ENCODE measurements at places on chromosomes 4 and X.

DNA sequence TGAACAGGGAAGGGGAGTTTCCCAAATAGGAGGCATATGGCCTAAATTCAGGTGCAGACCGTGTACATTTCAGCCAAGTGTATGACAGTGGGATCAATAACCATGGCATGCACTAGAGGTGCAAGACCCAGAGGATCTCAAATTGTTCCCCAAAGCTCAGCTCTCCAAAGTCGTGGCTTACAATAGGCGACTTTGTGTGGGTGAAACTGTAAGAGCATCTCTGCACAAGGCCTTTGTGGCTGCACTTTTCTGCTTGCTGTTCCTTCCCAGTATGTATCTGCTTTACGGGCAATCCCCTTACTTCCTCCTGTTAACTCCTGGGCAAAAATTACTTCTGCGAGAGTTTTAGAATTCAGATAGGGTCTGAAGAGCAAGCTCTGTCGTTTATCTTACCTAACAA lies 518.3 kb upstream of the ZFP42 start:
- no peak for DNase-seq

GRCh38 chr4:142585411-142585810 lies 260.7 kb downstream of the INPP4B start:
- DNase-seq: no peak

GRCh38 chr4:140012688-140013486 lies 141.1 kb downstream of the MAML3 start:
- peak; percentile 35 for DNase-seq

- no peak for DNase-seq
Observed at GRCh38 chrX:152614791-152615190, 22.9 kb upstream of the GABRQ start.

DNA sequence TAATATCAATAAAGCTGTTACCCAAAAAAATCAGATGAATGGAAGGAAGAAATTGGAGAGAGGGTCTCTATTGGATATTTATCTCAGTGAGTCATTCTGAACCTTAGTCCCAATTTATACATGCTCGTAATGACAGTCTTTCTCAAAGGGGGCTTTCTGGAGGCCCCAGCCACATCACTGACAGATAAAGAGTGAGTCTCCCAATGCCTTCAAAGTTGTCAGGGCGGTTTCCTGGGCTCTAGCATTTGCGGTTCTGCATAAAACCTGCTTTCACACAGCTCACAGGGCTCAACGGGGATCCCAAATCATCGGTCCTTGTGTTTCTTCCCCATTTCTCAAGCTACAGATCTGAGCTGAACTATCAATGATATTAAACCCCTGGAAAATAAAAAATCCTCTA lies 17.3 kb downstream of the TCEANC start:
- DNase-seq: no peak

GRCh38 chr4:48227662-48228061 lies 42.0 kb downstream of the TEC start:
- no peak for DNase-seq

- no peak for DNase-seq
Observed at GRCh38 chr4:147108409-147108808, 162.7 kb upstream of the TTC29 start.

GRCh38 chr4:24856586-24856985 lies 56.3 kb downstream of the CCDC149 start:
- DNase-seq: no peak

- DNase-seq: no peak
Observed at GRCh38 chrX:12240491-12240890, 102.2 kb downstream of the FRMPD4 start.

GRCh38 chr4:23814996-23815660 lies 74.7 kb downstream of the PPARGC1A start:
- no peak for DNase-seq

GRCh38 chrX:37765507-37765906 lies 14.4 kb upstream of the CYBB start:
- no peak for DNase-seq

DNA sequence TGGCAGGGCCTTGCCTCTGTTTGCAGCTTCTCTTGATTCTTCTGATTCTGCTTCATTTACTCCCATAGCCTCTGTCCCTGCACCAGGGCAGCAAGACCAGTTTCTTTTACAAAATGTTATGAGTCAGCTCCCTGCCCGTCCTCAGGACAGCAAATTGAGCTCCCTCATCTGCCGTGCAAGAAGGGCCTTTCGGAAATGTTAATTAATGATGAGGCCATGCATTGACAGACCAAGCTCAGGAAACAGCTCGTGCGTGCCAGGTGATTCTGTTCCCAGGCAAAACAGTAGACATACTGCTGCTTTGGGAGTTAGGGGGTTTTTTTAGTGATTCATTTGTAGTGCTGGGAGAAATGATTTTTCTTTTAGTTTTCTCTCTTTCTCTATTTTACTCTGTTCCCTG lies 231.7 kb downstream of the FBXW7 start:
- DNase-seq: no peak

DNA sequence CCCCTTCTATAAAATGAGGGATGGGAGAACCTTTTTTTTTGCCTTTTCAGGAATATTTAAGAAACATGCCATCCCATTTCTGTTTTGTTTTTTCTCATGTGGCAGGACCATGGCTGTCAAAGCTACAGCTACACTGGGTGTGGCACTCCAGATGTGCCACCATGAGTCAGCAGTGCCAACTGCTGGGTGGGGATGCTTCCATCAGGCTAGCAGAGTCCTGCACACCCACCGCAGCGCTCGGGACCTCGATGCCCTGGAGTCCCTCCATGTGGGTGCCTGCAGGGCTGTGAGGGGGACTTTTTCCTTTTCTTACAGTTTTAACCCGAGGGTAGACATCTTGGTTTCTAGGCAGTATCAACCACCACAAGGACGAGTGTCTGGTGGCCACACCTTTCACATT lies 352.6 kb downstream of the NR3C2 start:
- no peak for DNase-seq

DNA sequence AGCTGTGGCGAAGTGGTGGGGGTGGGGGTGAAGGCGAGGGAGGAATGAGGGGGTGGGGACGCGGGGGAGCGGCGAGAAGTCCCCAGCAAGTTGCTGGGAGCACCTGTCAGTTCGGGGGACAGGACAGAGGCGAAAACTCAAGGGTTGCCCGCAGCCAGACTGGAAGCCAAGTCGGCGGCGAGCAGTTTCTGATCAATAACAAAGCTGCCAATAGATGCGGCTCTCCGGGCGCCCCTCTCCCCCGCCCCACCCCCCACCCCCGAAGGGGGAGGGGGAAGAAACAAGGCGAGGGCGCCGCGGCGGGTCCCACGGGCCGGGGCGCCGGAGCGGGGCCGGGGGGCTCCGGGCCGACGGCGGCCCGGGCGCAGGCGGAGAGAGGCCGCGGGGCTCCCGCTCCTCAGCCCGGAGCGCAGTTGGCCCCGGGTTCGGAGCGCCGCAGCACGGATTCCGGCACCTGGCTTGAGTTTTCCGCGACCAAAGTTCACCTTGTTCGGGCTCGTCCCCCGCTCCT lies 379 bp downstream of the PDGFC start:
- no peak for DNase-seq

DNA sequence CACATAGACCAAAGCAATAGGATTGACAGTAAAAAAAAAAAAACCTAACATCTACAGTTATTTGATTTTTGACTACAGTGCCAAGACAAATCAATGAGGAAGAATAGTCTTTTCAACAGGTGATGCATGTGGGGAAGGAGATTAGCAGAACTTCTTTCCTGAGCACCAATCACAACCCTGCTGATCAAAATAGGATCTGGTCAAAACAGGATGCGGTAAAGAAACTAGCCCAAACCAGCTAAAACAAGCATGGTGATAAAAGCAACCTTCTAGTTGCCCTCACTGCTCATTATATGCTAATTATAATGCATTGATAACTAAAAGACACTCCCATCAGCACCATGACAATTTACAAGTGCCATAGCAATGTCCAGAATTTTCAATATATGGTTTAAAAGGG lies 667.5 kb downstream of the GRXCR1 start:
- no peak for DNase-seq

GRCh38 chr4:119210775-119211174 lies 1.7 kb upstream of the USP53 start:
- no peak for DNase-seq

DNA sequence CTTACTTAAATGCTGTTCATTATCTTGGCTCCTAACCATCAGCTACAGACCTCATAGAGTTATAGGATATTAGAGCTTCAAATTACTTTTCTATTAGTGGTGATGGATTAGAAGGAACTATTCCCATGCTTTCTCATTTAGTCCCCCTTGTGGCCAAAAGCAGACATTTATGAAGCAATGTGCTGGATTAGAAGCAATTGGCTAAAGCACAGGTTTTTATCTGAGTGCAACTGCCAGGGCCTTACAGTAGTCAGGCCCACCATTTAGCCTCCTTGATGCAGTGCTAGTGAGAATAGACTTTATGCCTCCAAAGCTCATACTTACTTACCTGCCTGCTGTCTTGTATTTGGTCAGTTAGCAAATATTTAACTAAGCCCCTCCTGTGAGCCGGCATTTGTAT lies 93.0 kb downstream of the TSPAN7 start:
- DNase-seq: no peak

DNA sequence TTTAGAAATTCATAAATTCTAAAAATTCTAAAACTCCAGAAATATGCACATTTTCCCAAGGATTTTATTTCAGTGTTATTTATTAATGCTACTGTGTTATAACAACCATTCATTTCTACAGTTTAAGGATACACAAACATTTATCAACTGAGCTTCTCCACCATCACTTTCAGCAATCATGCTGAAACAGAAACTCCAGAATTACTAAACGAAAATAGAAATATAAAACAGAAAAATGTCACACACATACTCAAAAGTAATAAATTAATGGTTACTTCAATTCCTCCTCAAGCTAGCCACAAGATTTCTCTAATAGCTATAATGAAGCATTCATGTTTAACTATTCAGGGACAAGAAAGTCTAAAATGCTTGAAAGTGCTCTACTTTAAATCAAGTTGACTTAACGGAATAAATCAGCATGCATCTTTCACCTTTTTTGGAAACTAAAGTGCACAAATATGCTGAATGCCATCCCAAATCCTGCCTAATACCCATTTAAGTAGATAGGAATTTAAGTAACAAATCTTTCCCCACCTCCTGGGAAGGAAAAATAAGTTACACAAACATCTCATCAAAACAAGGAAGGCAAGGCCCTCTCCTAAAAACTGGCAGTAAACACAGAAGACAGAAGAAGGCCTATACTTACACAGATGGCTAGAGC lies 563 bp downstream of the FAM13A start:
- no peak for DNase-seq

DNA sequence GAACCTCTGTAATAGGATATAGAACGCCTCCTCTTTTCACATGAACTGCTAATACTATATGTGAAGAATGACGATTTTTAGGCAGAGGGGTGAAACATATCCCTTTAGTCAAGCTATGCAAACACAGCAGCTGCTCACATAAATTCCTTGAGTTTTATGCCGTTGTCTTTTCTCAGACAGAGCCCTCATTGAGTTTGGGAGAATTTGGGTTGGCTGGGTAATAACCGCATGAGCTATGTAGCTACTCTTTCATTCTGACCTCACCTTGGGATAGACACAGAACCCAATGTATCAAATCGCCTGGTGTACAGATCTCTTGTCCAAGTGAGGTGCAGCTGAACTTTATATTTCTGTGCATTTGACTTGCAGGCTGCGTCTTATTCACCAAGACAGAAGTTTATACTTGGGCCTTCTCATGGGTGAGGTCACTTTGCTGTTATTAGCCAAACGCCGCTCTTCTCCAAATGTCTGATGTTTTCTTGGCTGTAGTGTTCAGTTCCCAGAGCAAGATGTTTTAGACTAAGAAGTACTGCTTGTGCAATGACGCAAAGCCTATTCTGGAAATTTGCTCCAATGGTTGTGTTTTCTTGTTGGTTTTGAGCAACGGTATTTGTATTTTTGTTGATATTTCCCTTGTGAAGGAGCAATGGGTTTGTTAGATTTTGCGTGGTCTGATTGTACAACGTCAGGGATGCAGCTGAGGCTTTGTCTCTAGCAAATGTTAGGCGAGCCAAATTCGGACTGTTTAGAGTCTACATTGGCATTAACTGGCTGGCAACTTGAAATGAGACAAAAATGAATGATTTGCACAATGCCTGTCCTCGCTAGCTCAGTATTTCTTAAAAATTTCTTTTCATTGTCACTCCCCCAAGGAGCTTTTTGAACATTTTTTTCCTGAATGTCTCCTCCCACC lies 11.2 kb upstream of the SPARCL1 start:
- no peak for DNase-seq

DNA sequence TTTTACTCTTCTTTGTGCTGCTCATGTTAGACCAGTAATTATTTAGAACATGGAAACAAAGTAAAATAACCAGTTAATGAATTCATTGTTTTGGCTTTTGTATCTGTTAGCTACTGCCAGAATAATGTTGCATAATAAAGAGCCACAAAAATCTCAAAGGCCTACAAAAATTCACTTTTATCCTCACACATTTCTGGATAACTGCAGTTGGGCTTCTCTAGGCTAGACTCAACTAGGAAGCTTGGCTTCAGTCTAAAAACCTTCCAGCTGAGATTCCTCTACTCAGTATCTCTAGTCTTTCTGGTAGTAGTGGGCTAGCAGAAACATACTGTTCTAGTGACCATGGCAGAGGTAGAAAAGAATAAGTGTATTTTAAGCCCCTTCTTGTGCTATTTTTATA lies 73.0 kb downstream of the FAT4 start:
- no peak for DNase-seq

DNA sequence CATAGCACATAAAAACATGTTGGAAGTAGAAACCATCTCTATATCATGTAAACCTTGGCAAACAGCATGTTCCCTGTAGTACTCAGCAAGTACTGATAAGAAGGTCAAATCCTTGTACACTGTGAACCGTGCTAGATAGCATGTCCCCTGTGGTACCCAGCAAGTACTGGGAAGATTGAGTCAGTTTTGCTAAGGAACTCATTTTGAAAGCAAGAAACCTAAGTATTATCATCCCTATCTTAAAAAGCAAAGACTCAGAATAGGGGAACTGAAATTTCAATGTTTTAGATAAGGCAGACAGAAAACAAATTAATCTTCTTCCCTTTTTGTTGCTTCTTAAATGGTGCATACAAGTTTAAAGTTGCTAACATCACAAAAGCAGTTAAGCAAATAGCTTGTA lies 180.2 kb downstream of the RBM46 start:
- DNase-seq: no peak

DNA sequence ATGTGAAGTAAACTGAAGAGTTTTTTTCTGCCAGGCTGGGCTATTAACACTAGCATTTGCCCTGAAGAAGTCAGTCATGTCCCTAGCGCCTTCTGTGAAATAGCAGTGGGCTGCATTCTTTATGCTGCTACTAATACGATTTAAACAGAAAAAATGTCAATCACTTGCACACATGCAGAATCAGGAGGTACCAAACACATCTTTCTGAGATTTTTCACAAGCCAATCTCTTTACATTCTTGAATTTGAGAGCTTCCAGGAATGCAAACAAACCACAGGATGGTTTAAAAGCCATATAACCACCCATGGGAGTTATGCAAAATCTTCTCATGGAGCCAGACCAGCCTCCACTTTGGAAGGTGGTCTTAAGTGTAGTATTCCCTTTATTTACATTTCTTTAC lies 220.1 kb downstream of the IQCM start:
- no peak for DNase-seq

DNA sequence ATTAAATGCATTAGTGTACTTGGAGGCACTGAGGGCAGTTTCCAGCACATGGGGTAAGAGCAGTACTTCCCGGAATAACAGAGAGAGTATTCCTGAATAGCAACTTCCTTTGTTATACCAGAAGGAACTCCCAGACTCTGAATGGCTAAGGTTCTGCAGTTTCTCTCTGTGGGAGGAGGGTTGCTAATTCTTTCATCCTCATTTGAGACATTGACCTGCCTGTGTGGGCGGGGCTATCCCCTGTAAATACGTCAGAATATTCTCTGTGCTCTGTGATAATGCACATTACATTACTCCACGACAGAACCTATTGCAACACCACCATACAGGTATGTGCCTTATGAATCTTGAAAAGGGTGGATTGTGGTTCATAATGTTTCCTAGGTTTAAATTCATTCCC lies 52.7 kb downstream of the SPINK2 start:
- DNase-seq: no peak

Data from activated CD8-positive, alpha-beta memory T cell treated with anti-CD3 and anti-CD28 coated beads for 1 hour (primary cell).